ENCODE measurements at places on chromosomes 7 and 10.

- DNase-seq = no peak
Measured at GRCh38 chr10:122020226-122020625, 31.3 kb downstream of the TACC2 start.

- DNase-seq = no peak
Measured at GRCh38 chr10:126393076-126393475, 4.8 kb upstream of the ADAM12 start.

- no peak for DNase-seq
Measured at GRCh38 chr7:30068117-30068516, 39.9 kb downstream of the PLEKHA8 start.

DNA sequence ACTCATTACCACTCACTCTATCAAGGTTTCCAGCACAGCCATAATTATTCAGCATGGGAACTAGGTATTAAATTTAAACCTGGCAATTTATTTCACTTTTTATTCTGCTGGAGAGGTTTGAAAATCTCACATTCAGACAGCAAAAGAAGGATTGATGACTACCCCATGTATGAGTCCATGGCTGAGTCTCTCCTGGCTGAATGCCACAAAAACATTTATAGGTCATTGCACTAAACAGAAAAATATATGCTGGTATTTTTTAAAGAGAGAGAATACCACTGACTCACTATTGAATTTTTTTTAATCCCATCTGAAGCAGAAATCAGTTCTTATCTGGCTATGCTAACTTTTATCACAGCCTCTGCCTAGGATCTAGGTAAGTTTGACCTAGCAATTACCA, 336.3 kb downstream of the PPP1R3A start:
- no peak for DNase-seq

DNA sequence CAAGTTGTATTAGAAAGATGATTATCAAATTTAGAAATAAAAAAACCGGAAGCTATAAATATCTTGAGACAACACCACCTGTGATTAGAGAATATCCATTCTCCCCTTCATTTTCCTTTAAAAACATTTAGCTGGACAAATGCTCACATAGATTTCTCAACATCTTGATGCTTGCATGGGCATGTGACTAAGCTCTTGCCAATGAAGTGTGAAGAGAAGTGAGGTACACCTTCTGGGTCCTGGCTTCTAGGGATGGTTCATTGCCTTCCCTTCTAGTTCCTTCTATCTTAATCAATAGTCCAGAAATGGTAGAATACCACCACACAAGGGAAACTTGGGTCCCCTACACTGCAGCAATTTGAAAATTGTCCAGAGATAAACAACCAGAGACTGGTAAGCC, 41.0 kb downstream of the WAPL start:
- no peak for DNase-seq

DNA sequence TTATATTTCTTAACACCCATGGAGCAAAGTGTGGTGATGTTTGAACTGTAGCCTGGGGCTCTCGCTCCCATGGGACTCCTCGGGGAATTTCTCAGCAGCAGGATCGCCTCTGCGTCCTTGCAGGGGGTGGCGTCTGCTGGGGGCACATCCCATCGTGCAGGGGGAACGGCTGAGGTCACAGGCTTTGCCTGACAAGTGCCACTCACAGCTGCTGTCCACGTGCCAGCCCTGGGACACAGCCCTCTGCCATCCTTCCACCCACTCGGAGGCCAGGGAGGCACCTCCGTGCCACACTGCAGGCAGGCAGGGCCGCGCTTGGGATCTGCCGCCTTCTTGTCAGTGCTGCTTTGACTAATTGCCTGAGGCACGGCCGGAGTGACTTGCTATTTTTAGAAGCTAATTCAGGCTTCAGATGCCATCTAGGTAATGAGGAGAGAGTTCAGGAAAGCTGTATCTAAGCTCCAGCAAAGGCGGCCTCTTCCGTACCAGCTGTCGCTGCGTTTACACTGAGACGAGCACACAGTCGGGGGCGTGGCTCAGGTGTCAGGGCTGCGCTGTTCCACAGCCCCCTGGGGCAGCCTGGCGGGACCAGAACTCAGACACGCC, 45.7 kb downstream of the PITRM1 start:
- peak; percentile 96 for DNase-seq

DNA sequence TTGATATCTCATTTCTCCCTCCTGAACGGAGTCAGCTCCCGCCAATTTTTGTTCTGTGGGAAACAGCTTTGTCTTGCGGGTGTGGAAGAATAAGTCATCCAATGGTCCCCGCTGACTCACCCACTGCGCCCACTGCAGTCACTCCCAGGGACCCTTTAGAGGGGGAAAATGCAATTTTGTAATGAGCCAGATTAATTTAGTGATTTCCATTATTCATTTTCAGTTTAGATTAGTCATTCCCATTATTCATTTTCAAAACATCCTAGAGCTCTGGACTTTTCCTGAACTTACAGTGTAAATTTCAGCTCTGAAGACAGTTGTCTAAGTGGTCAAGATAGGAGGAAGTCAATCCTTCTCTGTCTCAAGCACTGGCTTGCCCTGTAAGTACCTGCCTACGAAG, 154.9 kb upstream of the TMEM72 start:
- no peak for DNase-seq

- no peak for DNase-seq
Measured at GRCh38 chr7:129836983-129837382, 115.8 kb downstream of the UBE2H start.

DNA sequence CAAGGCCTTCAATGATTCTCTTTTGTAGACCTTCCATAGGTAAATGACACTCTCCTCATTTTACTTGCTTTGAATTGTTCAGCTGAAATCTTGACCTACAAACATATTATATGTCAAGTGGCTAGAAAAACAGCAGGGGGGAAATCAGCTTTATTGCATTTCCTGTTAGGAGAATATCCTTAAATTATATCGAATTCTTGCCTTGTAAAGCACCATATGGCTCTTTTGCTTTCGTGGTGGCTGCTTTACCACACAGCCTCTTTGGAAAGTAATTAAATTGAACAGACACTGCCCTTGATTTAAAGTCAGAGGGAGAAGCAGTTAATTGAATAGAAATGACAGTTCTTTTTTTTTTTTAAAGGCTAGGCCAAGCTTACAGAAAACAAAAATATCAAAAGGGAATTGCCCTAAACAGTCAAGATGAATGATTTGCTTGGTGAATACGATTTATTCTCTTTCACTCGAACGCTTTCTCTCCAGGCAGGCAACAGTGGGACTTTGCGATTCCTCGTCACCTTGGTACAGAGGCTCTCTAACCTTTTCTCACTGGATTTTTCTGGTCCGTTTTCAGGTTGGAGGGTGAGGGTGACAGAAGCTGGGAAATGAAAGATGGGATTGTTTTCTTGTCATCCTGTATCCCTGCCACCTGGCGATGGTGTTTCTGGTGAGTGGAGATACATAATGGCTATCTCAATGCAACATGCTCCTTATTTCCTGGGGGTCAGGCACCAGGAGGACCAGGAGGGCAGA, 126.0 kb downstream of the GATA3 start:
- DNase-seq = no peak

GRCh38 chr10:100482834-100483185, 20.0 kb downstream of the WNT8B start:
- no peak for DNase-seq

GRCh38 chr7:42269161-42269560, 32.2 kb upstream of the GLI3 start:
- no peak for DNase-seq

GRCh38 chr10:102597131-102597991, 46.9 kb upstream of the TRIM8 start:
- no peak for DNase-seq

GRCh38 chr10:113376428-113376827, 176.4 kb upstream of the HABP2 start:
- DNase-seq = no peak

- DNase-seq = no peak
Measured at GRCh38 chr7:26550492-26550891, 258.8 kb downstream of the SNX10 start.

- DNase-seq = no peak
Measured at GRCh38 chr7:80146545-80147182, 12.0 kb downstream of the GNAI1 start.

- DNase-seq = no peak
Measured at GRCh38 chr7:134774119-134774518, 5.3 kb upstream of the CALD1 start.

DNA sequence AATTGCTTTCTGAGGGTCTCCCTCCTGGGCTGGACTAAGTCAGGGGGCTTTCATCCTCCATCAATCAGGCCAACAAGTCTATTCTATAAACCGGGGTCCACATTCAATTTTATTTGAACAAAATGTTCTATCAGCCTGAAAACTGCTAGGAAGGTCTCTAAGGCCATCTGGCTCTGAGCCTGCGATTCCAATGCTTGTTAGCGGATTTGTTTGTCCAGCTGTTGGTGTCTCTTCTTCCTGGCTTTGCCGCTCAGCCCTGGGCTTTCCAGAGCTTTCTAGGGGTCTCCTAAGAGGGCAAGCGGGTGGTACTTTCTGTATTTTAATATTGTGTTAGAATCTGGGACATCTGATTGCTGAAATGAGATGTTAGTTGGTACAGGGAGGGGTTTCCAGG, 136.7 kb downstream of the VIPR2 start:
- peak; percentile 37 for DNase-seq

DNA sequence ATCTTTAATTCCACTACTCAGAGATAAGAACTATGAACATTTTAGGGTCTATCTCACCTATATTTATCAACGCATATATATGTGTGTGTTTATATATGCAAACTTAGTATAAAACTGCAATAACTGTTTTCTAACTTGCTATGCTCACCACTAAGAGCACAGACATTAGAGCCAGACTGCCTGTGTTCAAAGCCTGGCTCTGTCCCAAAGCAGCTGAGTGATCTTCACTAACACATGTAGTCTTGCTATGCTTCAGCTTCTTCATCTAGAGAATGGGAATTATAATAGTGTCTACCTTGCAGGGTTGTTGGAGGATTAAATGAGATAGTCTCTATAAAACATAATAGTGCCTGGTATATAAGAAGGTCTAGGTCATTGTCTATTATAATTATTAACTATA, 165.5 kb downstream of the MAGI2 start:
- no peak for DNase-seq

GRCh38 chr7:47361236-47361635, 220.7 kb downstream of the TNS3 start:
- no peak for DNase-seq

DNA sequence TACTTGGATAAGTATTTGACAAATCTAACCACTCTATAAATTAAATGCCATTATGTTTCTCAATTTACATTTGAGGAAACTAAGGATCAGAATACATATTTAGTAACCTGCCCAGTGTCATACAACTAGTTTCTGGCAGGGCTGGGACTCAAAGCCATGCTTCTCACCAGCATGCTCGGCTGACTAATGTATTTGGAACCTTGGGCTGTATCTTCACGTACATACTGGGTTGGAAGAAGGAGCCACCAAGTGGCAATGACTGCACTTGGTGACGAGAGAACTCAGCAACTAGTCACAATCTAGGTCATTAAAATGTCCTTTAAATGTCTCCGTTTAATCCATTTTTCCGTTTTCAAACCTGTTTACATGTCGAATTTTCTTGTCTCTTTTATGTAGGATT, 42.9 kb downstream of the CHRM2 start:
- no peak for DNase-seq

DNA sequence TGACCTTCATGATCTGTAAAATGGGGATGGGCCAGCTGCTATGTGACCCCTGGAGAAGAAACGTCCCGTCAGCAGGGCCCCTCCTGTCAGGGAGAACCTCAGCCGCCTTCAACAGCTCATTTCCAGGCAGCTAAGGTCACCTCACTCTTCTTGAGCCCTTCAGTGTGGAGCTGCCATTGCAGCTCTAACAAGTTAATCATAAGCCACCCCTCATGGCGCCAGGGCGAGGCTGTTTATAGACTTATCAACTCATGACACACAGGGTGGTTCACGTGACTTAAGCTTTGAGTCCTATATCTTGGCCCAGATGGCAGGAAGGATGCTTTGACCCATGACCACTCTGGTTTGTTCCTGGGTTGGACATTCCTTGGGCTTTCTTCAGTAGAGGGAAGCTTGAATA, 315.1 kb downstream of the TNS3 start:
- DNase-seq = no peak

GRCh38 chr7:38502289-38502688, 128.9 kb downstream of the AMPH start:
- no peak for DNase-seq

GRCh38 chr10:125163803-125164202, 3.4 kb upstream of the CTBP2 start:
- DNase-seq = no peak

- DNase-seq = peak; percentile 78
Measured at GRCh38 chr7:76310102-76310957, 7.9 kb downstream of the HSPB1 start.

GRCh38 chr10:131926743-131927595, 26.2 kb downstream of the PPP2R2D start:
- DNase-seq = no peak

GRCh38 chr7:115368998-115369397, 447.1 kb downstream of the MDFIC start:
- DNase-seq = no peak

- DNase-seq = no peak
Measured at GRCh38 chr10:24162206-24162985, 46.5 kb upstream of the KIAA1217 start.

DNA sequence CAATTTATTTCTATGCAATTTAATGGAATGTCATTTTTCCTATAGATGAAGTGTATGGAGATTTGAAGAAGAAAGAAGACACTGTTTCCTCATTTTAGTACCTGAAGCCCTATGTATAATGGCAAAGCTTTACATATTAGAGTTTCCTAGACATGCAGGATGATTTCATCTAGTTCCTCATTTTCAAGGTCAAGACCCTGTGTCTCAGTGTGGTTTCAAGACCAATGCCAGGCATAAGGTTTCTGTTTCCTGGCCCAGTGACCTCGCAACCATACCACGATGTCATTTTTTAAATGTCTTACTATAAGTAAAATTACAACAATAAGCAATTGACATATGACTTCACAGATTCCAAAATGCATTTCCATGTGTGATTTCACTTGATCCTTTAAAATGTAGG, 336.5 kb upstream of the PRKCQ start:
- DNase-seq = no peak

DNA sequence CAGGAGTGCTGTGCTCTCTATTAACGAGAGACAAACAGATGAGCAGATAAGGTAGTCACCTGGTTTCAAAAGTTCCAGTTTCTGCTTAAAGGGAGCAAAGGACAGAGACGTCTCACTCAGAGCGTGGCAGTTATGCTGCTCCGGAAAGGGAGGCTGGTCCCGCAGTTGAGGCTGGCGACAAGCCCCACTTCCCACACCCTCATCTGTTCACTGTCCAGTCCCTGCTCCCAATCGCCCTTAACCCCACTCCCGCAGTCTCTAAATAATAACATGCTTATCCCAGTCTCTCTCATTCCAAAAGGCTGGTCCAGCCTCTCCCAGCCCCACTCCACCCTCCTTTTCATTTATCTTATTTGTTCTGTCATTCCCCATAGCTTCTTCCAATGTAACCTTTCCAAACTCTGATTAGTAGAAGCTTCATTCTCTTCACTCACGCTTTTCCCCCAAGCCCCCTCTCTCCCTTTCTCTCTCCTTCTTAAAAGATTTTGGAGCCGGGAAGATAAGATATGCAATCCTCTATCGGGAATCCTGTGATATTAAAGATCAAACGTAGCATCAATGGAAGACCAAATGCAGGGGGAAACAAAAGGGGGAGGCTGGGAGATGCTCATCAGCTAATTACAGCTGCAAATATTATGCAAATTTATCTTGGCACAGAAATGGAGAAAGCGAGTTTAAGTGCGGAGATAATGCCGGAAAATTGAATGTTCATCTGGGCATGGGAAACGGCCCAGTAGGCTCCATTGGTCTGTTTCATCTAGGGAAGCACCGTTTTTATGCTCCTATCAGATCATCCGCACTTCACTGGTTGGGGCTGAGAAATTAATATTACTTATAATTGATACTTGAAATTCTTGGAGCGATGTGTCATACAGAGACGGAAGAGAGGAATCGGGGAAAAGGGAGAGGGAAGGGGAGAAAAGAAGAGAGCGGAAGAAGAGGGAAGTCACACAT, 16.3 kb upstream of the GATA3 start:
- no peak for DNase-seq

All from NCI-H2081 (cell line).